ENCODE measurements at places on chromosomes 7 and 10.

DNA sequence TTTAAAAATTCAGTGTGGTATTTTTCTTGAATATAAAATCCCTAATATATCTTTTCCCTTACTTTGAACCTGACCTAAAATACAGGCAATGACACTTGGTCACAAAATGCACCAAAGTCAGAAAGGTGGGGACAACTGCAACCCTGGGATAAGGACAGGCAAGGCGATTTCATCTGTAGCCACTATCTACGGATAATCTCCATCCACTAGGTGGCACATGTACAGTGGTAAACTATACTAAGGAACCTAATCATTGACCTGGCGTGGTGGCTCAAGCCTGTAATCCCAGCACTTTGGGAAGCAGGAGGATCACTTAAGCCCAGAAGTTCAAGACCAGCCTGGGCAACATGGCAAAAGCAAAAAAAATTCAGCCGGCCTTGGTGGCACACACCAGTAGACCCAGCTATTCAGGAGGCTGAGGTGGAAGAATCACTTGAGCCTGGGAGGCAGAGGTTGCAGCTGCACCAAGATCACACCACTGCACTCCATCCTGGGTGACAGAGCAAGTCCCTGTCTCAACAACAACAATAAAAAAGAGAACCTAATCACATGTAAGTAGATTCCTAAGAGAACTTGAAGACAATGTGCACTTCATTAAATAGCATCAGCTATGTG lies 98.9 kb downstream of the KMT2C start:
- DNase-seq: no peak

- no peak for DNase-seq
Measured at GRCh38 chr10:49184642-49185111, 3.5 kb downstream of the TMEM273 start.

DNA sequence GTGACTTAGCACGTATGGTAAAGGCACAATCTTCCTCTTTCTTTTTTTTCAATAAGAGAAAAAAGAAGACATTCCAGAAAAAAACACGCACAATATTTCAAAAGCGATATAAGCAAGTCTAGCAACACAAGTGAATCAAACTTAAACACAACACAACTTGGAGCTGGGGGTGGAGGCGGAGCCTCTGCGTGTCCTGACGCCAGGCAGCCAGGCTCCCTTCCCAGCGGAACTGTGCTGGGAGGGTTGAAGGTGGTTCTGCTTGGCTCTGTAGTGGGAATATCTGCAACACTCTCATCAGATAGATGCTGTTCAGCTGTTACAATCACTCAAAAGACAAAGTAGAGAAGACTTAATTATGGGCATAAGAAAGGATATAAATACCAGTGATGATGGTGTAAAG lies 211.4 kb downstream of the WDR37 start:
- DNase-seq: no peak

DNA sequence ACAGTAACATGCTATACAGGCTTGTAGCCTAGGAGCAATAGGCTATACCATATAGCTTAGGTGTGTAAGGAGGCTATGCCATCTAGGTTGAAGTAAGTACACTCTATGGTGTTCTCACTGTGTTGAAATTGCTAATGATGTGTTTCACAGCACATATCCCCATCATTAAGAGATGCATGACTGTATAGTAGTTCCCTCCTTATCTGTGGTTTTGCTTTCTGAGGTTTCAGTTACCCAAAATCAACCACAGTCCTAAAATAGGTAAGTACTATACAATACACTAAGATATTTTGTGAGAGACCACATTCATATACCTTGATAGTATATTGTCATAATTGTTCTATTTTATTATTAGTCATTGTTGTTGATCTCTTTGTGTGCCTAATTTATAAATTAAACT lies 12.7 kb downstream of the FZD1 start:
- no peak for DNase-seq

DNA sequence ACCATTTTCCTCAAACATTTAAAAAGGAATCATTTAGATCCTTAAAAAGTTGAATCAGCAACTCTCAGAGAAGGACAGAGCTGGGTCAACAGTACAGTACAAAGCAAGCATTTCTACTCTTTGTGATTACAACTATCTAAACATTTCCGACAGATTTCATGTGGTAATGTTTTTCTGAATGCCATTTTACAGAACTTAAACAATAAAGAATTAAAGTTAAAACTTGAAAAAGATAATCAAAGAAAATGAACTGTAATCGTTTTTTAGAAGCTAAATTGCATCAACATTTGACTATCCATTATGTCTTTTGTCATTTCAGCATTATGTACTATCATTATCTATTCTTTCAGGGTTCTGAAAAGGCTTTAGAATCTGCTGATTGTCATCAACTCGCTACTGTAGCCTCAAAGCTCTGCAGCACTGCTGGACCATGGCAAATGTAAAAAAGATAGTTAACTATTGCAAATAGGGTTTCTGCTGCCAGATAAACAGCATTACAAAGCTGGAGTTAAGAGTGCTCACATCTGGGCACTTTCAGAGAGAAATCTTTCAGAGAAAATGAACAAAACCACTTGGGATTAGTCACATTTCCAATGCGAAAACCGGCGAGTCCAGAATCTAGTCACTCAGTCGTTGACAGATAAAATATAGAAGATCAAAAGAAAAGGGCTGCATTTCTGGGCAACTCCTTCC lies 160.4 kb upstream of the LAMB4 start:
- no peak for DNase-seq

DNA sequence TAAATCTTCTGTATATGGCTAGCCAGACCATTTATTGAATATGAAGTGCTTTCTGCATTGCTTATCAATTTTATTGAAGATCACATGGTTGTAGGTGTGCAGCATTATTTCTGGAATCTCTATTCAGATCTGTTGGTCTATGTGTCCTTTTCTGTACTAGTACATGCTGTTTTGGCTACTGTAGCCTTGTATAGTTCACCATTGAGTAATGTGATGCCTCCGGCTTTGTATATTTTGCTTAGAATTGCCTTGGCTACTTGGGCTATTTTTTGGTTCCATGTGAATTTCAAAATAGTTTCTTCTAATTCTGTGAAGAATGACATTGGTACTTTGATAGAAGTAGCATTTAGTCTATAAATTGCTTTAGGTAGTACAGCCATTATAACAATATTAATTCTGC lies 1187.2 kb downstream of the XPNPEP1 start:
- no peak for DNase-seq

- no peak for DNase-seq
Measured at GRCh38 chr7:126574276-126575250, 678.2 kb downstream of the GRM8 start.

DNA sequence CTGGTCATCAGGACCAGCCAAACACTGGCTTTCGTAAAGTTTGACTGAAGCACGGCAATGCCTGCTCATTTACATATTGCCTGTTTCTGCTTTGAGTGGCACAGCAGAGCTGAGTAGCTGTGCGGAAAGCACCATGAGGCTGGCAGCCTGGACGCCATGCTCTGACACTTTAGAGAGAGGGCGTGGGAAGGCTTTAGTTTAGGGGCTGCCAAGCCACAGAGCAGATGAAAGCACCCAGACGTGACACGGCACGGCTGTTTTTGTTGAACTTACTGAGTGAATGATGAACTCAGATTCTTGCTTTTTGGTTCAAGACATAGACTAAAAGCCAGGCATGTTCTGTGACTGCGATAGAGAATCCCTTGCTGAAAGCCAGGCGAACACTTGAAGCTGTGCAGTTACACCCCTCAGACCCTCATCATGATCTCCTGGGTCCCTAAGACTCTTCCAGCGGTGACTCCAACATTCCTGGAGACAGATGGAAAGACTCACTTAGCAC lies 182.1 kb downstream of the ZMYND11 start:
- DNase-seq: no peak

- DNase-seq: peak; percentile 19
Measured at GRCh38 chr10:125062914-125063230, 97.5 kb downstream of the CTBP2 start.

GRCh38 chr10:44935201-44935965 lies 24.2 kb upstream of the RASSF4 start:
- peak; percentile 56 for DNase-seq

- DNase-seq: no peak
Measured at GRCh38 chr7:8254215-8254614, 7.8 kb downstream of the ICA1 start.

GRCh38 chr7:127587663-127588018 lies 570 bp upstream of the ARF5 start:
- no peak for DNase-seq

GRCh38 chr10:112790030-112790429 lies 160.0 kb upstream of the TCF7L2 start:
- no peak for DNase-seq

DNA sequence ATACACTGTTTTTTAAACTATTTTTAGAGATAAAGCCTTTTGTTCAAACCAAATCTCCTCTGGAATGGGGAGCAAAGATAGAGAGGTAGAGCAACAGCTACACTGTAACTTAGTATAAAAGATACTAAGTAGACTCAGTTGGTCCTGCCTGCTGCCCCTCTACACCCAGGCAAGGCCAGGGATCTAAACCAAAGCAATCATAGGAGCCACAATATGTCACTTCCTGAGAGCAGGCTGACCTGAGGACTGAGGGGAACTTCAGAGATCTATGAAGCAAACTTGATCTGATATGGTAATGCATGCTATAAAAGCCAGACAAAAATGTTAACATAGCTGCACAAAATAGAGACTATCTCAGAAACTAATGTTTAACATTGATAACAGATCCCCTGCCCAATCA lies 7.0 kb upstream of the TRDMT1 start:
- DNase-seq: no peak

DNA sequence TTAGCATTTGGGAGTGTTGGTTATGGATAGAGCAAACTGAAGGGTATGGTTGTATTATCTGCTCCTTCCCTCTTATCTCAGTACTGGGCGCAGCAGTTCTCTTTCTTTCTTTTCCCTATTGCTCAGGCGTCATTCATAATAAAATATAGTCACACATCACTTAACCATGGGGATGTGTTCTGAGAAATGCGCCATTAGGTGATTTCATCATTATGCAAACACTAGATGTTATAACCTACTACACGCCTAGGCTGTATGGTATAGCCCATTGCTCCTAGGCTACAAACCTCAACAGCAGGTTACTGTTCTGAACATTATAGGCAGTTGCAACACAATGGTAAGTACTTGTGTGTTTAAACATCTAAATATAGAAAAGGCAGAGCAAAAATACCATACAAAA lies 401.7 kb downstream of the EXOC4 start:
- no peak for DNase-seq

GRCh38 chr10:78305311-78305710 lies 271.6 kb downstream of the RPS24 start:
- DNase-seq: no peak

- DNase-seq: no peak
Measured at GRCh38 chr7:108232076-108232475, 101.9 kb upstream of the LAMB4 start.

GRCh38 chr7:90897961-90898469 lies 301.9 kb downstream of the CDK14 start:
- DNase-seq: no peak

- DNase-seq: no peak
Measured at GRCh38 chr10:128932071-128932820, 534.8 kb upstream of the MGMT start.

- no peak for DNase-seq
Measured at GRCh38 chr7:88256906-88257305, 37.1 kb upstream of the SRI start.

DNA sequence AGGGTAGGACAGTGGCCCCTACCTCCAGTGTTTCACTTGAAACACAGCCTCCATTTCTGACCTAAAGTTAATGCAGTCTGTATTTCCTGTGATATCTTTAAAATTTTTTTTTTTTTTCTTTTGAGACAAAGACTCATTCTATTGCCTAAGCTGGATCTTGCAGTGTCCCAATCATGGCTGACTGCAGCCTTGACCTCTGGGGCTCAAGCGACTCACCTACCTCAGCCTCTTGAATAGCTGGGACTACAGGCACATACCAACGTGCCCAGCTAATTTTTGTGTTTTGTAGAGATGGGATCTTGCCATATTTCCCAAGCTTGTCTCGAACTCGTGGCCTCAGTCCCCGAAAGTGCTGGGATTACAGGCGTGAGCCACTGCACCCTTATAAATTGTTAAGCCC lies 16.7 kb upstream of the MGAM2 start:
- DNase-seq: no peak

GRCh38 chr10:88259381-88259780 lies 323.7 kb downstream of the RNLS start:
- DNase-seq: no peak

GRCh38 chr7:4621396-4621795 lies 60.7 kb upstream of the FOXK1 start:
- no peak for DNase-seq

GRCh38 chr10:104096692-104097091 lies 11.0 kb upstream of the COL17A1 start:
- DNase-seq: no peak

GRCh38 chr7:138980563-138981291 lies 462 bp downstream of the KIAA1549 start:
- no peak for DNase-seq

DNA sequence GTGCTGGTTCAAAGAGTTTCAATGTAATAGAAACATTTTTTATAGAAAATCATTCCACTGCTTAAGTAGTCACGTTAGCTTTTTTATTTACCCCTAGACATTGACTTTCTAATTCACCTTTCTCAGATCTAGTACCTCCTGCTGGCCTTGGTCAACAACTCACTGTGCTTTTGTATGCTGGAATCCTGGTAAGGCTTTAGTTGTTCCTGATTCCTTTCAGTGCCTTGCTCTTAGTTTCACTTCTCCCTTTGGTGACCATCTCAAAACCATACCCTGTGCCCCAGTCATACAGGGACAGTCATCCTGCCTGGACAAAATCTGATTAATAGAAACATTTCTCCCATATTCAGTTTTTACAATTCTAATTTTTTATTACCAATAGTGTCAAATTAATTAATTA lies 130.2 kb downstream of the GPR37 start:
- DNase-seq: no peak

DNA sequence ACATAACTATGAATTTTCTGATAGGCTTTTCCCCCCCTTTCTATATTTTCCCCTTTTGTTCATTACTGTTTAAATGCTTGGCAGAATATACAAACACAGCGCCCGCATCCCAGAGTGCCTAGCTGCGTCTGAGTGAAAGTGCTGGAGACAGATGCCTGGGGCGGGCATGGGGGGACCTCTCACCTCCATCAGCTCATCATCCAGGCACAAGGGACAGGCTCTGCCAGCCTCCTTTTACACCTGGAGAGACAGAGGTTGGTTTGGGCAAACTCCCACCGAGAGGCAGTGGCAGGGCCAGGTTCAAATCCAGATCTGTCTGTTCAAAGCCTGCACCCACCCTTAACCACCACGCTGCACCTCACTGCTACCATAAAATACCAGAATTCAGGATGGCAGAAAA lies 104.5 kb downstream of the FAM53B start:
- DNase-seq: no peak
